ENCODE measurements at places on chromosomes 12 and 14.

- DNase-seq, result peak; percentile 87
Observed at GRCh38 chr12:46678426-46678825, 147.4 kb downstream of the SLC38A4 start.

- DNase-seq, result peak; percentile 95
Observed at GRCh38 chr12:14952299-14952921, 9.0 kb downstream of the ARHGDIB start.

GRCh38 chr12:101634724-101635123 lies 40.0 kb downstream of the MYBPC1 start:
- DNase-seq, result no peak

GRCh38 chr12:103779410-103780092 lies 61.5 kb downstream of the NT5DC3 start:
- DNase-seq, result no peak

DNA sequence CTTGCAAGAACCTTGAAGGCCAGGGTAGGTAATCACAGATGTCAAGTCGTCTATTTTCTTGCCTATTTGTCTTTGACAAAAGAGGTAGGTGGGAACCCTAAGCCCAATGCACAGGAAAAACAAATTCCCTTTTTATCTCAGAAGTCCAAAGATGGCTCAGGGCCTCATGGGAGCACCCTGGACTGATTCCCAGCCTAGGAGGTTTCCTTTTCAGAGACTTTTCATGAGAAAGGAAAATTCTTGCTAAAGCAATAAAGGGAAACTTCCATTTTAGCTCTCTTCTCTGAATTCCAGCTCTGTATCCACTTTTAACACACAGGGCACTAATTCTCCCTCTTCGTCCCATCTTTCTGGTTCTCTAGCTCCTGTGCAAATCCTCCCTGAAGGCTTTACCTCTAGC lies 1.2 kb downstream of the ZNF641 start:
- DNase-seq, result no peak
